ENCODE measurements at places on chromosomes 11 and 22. TPM values are rescaled to one million over a fixed set of nuclear protein-coding genes. Genes with fewer than 3 reads are reported as not detected.

Gene VPS37C
- total RNA-seq = 14.8 TPM

Gene TCP11L1
- 11.5 TPM for total RNA-seq

Gene DRICH1
- 0.86 TPM for total RNA-seq

Gene TRIM51
- total RNA-seq = not detected

Gene OR6A2
- 0.21 TPM for total RNA-seq

Gene SH3BP1
- total RNA-seq = 20.2 TPM

Gene TMEM25
- 20.1 TPM for total RNA-seq

GRCh38 chr22:27851974-27852746, 50.6 kb upstream of the MN1 start:
- no peak for DNase-seq
- H3K27me3 ChIP-seq = no peaks in the 10 kb centered on the region
- H3K4me1 ChIP-seq = peaks cover 12% of the 10 kb centered on the region
- H3K4me3 ChIP-seq = no peak overlapping the region

DNA sequence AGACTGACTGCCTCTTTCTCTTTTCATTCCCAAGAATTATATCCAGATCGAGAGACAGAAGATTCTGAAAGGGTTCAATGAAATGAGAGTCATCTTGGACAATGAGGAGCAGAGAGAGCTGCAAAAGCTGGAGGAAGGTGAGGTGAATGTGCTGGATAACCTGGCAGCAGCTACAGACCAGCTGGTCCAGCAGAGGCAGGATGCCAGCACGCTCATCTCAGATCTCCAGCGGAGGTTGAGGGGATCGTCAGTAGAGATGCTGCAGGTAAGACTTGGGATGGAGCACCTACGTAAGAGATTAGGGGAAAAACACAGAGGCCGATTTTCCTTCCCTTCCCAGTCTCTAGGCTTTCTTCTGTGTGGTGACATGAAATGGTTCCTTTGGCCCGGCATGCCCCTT, 8.7 kb downstream of the TRIM22 start:
- peaks cover 2% of the 10 kb centered on the region for H3K36me3 ChIP-seq
- no peaks in the 10 kb centered on the region for H3K27me3 ChIP-seq
- no peak overlapping the region for H3K27ac ChIP-seq
- DNase-seq = no peak
- no peaks in the 10 kb centered on the region for H3K4me1 ChIP-seq

- H3K4me3 ChIP-seq = no peak overlapping the region
- H3K36me3 ChIP-seq = no peaks in the 10 kb centered on the region
Measured at GRCh38 chr22:45483918-45484499, 18.7 kb upstream of the FBLN1 start.

DNA sequence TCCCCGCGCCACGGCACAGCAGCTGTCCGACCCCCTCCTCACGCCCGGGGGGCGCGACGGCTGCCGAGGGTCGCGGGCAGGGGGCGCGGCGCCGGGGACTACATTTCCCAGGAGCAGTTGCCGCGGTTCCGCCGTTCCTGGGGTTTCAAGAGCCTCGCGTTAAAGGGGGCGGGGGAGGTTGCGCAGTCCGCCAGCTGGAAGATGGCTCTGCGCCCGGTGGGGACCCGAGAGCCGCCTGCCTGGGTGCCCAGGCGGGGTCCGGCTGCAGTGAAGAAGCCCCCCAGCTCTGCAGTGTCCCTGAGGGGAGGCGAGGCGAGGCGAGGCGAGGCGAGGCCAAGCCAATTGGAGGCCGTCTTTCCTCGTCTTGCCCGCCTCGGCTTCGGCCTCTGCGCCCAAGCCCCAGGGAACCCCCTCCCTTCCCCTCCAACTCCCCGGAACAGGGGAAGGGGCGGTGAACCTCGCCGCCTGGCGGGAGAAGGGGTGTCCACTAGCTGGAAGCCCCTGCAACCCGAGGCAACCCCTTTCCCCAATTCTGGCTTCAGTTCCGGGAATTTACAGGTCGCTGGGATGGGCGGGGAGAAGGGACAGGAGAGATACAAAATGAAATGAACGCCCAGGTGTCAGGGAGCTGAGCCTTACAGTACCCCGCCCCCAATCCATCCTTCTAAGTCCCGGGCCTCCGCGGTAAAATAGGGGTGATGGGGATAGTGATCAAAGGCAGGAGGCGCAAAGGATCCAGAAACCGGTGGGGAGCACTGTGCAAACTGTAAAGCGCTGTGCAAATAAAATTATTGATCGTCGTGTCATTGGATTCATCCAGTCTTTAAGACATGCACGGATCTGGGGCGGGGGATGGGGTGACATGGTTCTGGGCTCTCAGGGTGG, 5.2 kb upstream of the GCAT start:
- H3K27me3 ChIP-seq = no peaks in the 10 kb centered on the region
- no peaks in the 10 kb centered on the region for H3K36me3 ChIP-seq
- H3K27ac ChIP-seq = no peak overlapping the region
- DNase-seq = peak; percentile 93

DNA sequence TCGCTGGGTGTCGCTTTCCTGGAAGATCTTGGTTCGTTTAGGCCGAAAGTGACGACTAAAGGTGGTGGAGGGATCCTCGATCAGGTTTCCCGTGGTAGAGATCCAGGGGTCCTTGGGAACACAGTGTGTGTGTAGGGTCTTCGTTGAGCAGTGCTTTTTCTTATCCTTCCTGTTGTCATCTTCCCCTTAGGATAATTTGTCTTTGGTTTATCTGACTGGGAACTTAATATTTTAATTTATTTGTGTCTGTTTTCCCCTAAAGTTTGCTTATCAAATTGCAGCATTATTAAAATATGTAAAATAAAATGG, 403 bp downstream of the RBM7 start:
- H3K36me3 ChIP-seq = peaks cover 4% of the 10 kb centered on the region
- peak overlapping the region; percentile 48 for H3K4me3 ChIP-seq
- H3K4me1 ChIP-seq = peaks cover 21% of the 10 kb centered on the region
- peak overlapping the region; percentile 97 for H3K27ac ChIP-seq
- DNase-seq = no peak
- no peaks in the 10 kb centered on the region for H3K27me3 ChIP-seq

- H3K27me3 ChIP-seq = peaks cover 9% of the 10 kb centered on the region
- no peak for DNase-seq
- no peaks in the 10 kb centered on the region for H3K36me3 ChIP-seq
- no peaks in the 10 kb centered on the region for H3K4me1 ChIP-seq
Measured at GRCh38 chr22:39773976-39774539, 119.5 kb downstream of the ENTHD1 start.

GRCh38 chr11:9274499-9275258, 9.5 kb upstream of the DENND5A start:
- H3K27me3 ChIP-seq = no peaks in the 10 kb centered on the region
- no peak overlapping the region for H3K27ac ChIP-seq
- H3K4me3 ChIP-seq = no peak overlapping the region
- peaks cover 2% of the 10 kb centered on the region for H3K36me3 ChIP-seq
- peaks cover 6% of the 10 kb centered on the region for H3K4me1 ChIP-seq

DNA sequence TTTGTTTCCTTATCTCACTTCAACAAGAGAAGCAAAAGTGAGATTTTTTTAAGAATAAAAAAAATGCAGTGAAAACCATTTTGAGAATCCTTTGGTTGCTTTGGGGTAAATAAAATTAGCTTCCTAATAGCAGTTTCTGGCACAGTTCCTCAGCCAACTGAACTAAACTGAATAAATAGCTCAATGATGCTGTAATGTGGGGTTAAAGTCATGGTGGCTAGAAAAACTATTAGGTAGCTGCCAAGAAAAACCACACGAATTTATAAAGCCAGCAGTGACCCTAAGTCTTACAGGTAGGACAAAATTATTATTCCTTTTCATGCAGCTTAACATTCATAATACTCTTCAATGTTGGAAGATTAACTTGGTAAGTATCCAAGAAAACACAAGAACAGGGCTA, 142.4 kb downstream of the APIP start:
- H3K27me3 ChIP-seq = no peaks in the 10 kb centered on the region
- no peak overlapping the region for H3K27ac ChIP-seq
- H3K4me1 ChIP-seq = no peaks in the 10 kb centered on the region
- H3K36me3 ChIP-seq = no peaks in the 10 kb centered on the region
- peak; percentile 16 for DNase-seq
- H3K4me3 ChIP-seq = no peak overlapping the region

- H3K36me3 ChIP-seq = no peaks in the 10 kb centered on the region
- no peak for DNase-seq
- no peaks in the 10 kb centered on the region for H3K4me1 ChIP-seq
- no peaks in the 10 kb centered on the region for H3K27me3 ChIP-seq
Measured at GRCh38 chr11:58928691-58929090, 10.6 kb upstream of the GLYATL1 start.

DNA sequence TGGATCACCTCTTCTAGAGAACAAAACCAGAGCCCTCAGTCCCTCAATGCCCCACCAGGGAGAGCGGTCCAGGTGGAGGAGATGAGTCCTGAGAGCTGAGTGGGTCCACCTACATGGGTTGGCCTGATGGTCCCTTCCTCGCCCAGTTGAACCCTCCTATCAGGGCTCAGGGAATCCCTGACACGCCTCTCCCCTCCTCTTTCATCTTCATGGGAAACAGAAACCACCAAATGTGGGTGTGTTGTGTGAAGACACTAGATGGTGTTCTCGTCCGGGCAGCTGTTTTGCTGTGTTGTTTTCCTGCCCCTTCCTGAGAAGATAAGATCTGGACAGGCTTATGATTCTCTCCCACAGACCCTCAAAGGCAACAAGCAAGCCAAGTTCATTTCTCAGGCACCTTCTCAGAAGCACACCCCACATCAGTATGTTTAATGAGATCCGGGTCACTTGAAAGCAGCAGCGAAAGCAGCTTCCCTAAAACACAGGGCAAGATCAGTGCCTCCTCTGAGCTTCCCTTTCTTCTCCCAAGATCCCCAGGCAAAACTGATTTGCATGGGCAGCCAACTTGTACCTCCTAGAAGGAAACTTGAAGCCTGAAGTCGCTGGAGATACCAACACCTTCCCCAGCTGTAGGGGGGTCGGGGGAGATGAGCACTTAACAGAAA, 35.3 kb upstream of the POU2AF1 start:
- no peaks in the 10 kb centered on the region for H3K36me3 ChIP-seq
- no peak overlapping the region for H3K27ac ChIP-seq
- no peaks in the 10 kb centered on the region for H3K27me3 ChIP-seq
- no peak for DNase-seq
- no peak overlapping the region for H3K4me3 ChIP-seq
- H3K4me1 ChIP-seq = peaks cover 7% of the 10 kb centered on the region

- no peak overlapping the region for H3K4me3 ChIP-seq
- DNase-seq = no peak
- H3K36me3 ChIP-seq = no peaks in the 10 kb centered on the region
- H3K27me3 ChIP-seq = no peaks in the 10 kb centered on the region
- H3K4me1 ChIP-seq = no peaks in the 10 kb centered on the region
Measured at GRCh38 chr11:31725176-31725575, 85.9 kb downstream of the PAX6 start.

GRCh38 chr11:94400050-94400449, 1.2 kb downstream of the GPR83 start:
- no peak overlapping the region for H3K4me3 ChIP-seq
- peaks cover 39% of the 10 kb centered on the region for H3K27me3 ChIP-seq
- no peak for DNase-seq

DNA sequence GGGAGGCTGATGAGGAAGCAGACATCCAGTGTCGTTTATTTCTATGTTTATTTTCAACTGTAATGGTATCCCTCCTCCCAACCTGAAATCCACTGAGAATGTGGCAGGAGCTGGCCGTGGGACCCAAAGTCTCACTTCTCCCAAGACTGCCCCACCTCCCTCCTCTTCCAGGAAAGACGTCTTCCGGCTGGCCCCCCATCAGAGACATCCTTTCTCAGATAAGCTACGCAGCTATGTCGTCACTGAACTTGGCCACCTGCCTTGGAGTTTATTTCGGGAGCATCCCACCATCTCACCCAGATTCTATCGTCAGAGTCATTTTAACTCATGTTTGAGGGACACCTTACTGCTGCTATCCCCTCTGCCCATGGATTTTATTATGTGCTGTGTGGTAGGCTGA, 13.9 kb downstream of the TMEM184B start:
- peak overlapping the region; percentile 54 for H3K27ac ChIP-seq
- H3K4me3 ChIP-seq = no peak overlapping the region
- no peaks in the 10 kb centered on the region for H3K27me3 ChIP-seq
- peaks cover 2% of the 10 kb centered on the region for H3K36me3 ChIP-seq

- H3K27ac ChIP-seq = no peak overlapping the region
- no peaks in the 10 kb centered on the region for H3K4me1 ChIP-seq
- no peaks in the 10 kb centered on the region for H3K36me3 ChIP-seq
- H3K27me3 ChIP-seq = no peaks in the 10 kb centered on the region
- H3K4me3 ChIP-seq = no peak overlapping the region
- DNase-seq = no peak
Measured at GRCh38 chr11:37364246-37364839, 766.3 kb upstream of the RAG2 start.

GRCh38 chr11:69054397-69055211, 5.9 kb downstream of the TPCN2 start:
- H3K4me3 ChIP-seq = no peak overlapping the region
- no peak overlapping the region for H3K27ac ChIP-seq
- H3K4me1 ChIP-seq = no peaks in the 10 kb centered on the region

- no peaks in the 10 kb centered on the region for H3K27me3 ChIP-seq
- no peaks in the 10 kb centered on the region for H3K36me3 ChIP-seq
- no peak for DNase-seq
- no peak overlapping the region for H3K27ac ChIP-seq
Measured at GRCh38 chr11:55697817-55698216, 35.8 kb downstream of the OR4C6 start.

DNA sequence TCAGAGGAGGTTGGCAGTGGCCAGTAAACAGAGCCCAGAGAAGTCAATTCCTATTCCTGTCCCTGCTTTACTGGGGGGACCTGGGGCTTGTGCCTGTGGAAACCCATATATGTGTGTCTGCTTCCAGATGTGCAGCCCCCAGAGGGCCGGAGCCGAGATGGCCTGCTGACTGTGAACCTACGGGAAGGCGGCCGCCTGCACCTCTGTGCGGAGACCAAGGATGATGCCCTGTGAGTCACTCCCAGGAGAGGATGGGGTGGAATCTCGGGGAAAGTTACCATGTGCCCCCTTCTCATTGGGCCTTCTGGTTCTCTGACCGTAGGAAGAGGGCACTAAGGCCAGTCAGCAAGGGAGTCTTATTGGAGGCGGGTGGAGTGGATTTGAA, 5.3 kb downstream of the PLEKHB1 start:
- peaks cover 5% of the 10 kb centered on the region for H3K27me3 ChIP-seq
- H3K4me3 ChIP-seq = no peak overlapping the region
- no peak overlapping the region for H3K27ac ChIP-seq
- H3K36me3 ChIP-seq = no peaks in the 10 kb centered on the region

- no peaks in the 10 kb centered on the region for H3K27me3 ChIP-seq
- DNase-seq = no peak
- H3K27ac ChIP-seq = no peak overlapping the region
- H3K4me1 ChIP-seq = peaks cover 22% of the 10 kb centered on the region
- H3K4me3 ChIP-seq = no peak overlapping the region
- H3K36me3 ChIP-seq = no peaks in the 10 kb centered on the region
Measured at GRCh38 chr22:35563211-35563610, 22.6 kb downstream of the RASD2 start.

GRCh38 chr11:44011797-44012196, 36.0 kb upstream of the ACCSL start:
- no peak overlapping the region for H3K27ac ChIP-seq
- no peak for DNase-seq
- H3K36me3 ChIP-seq = no peaks in the 10 kb centered on the region
- H3K4me3 ChIP-seq = no peak overlapping the region
- H3K4me1 ChIP-seq = no peaks in the 10 kb centered on the region
- H3K27me3 ChIP-seq = no peaks in the 10 kb centered on the region
